IPS DF 6.9 (cell line): ENCODE measurements at places on chromosomes 7 and 10.

- H3K27ac ChIP-seq = no peak overlapping the region
- H3K4me3 ChIP-seq = no peak overlapping the region
- no peaks in the 10 kb centered on the region for H3K27me3 ChIP-seq
- no peak for DNase-seq
- peaks cover 2% of the 10 kb centered on the region; the same call in 1 of the 2 replicates for H3K4me1 ChIP-seq
These were observed 14.5 kb downstream of the UBE3C start for GRCh38 chr7:157153260-157153659.

GRCh38 chr10:2340831-2341647 is 603.7 kb upstream of the ADARB2 start:
- no peak overlapping the region for H3K27ac ChIP-seq
- no peaks in the 10 kb centered on the region for H3K36me3 ChIP-seq
- no peaks in the 10 kb centered on the region for H3K27me3 ChIP-seq
- H3K4me3 ChIP-seq = no peak overlapping the region

- peaks cover 5% of the 10 kb centered on the region for H3K4me1 ChIP-seq
- H3K27me3 ChIP-seq = peaks cover 4% of the 10 kb centered on the region; the same call in 1 of the 2 replicates
- H3K4me3 ChIP-seq = no peak overlapping the region
- H3K36me3 ChIP-seq = no peaks in the 10 kb centered on the region
- DNase-seq = no peak
- H3K27ac ChIP-seq = no peak overlapping the region
These were observed 8.4 kb upstream of the GBX1 start for GRCh38 chr7:151175793-151176311.

GRCh38 chr10:77062381-77062780 is 575.2 kb downstream of the KCNMA1 start:
- H3K36me3 ChIP-seq = no peaks in the 10 kb centered on the region
- no peak overlapping the region for H3K27ac ChIP-seq
- DNase-seq = no peak
- no peaks in the 10 kb centered on the region for H3K27me3 ChIP-seq
- no peaks in the 10 kb centered on the region for H3K4me1 ChIP-seq
